Calu3 (cell line): ENCODE measurements at places on chromosomes 6 and 20.
A peak's percentile ranks its signal among the peaks of the same experiment; 100 is the strongest.

DNA sequence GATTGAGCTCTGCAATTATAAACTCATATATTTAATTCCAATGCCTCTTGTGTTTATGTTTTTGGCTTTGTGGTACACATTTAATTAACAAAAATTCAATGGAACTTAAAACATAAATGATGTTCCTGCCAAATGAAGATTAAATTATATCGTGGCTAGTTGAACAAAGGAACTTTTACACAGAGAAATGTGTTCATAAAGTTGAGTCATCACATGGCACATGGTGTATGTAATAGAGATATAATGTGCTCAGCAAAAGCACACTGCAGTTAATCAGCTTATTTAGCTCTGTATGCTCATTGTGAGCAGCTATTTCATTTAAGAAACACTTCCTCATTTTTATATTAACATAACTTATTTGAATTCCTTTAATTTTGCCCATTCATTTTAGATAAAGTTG, 1295.6 kb upstream of the CITED2 start:
- DNase-seq: no peak

GRCh38 chr6:62283796-62284411, 2.1 kb downstream of the KHDRBS2 start:
- peak; percentile 4 for DNase-seq

DNA sequence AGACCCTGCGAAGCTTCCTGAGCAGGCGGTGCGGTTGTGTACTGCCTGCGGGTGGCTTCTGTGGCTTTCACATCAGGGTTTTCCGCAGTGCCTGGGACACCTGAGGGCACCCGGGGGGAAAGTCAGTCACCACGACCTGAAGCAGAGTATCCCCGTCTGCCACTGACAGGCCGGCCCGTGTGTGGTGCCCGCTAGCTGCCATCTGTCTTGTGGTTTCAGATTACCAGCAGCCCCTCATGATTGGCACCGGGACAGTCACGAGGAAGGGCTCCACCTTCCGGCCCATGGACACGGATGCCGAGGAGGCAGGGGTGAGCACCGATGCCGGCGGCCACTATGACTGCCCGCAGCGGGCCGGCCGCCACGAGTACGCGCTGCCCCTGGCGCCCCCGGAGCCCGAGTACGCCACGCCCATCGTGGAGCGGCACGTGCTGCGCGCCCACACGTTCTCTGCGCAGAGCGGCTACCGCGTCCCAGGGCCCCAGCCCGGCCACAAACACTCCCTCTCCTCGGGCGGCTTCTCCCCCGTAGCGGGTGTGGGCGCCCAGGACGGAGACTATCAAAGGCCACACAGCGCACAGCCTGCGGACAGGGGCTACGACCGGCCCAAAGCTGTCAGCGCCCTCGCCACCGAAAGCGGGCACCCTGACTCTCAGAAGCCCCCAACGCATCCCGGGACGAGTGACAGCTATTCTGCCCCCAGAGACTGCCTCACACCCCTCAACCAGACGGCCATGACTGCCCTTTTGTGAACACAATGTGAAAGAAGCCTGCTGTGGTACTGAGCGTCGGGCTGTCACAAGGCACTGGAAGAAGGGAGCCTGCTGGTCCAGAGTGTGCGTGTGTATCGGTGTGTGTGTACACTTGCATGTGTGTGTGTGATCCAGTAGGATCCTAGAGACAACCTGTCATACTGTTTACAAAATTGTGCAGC, 54.4 kb downstream of the GOPC start:
- no peak for DNase-seq

- no peak for DNase-seq
Observed at GRCh38 chr20:31576751-31577150, 28.3 kb upstream of the ID1 start.

GRCh38 chr6:142907544-142907943, 37.4 kb downstream of the HIVEP2 start:
- DNase-seq: no peak

DNA sequence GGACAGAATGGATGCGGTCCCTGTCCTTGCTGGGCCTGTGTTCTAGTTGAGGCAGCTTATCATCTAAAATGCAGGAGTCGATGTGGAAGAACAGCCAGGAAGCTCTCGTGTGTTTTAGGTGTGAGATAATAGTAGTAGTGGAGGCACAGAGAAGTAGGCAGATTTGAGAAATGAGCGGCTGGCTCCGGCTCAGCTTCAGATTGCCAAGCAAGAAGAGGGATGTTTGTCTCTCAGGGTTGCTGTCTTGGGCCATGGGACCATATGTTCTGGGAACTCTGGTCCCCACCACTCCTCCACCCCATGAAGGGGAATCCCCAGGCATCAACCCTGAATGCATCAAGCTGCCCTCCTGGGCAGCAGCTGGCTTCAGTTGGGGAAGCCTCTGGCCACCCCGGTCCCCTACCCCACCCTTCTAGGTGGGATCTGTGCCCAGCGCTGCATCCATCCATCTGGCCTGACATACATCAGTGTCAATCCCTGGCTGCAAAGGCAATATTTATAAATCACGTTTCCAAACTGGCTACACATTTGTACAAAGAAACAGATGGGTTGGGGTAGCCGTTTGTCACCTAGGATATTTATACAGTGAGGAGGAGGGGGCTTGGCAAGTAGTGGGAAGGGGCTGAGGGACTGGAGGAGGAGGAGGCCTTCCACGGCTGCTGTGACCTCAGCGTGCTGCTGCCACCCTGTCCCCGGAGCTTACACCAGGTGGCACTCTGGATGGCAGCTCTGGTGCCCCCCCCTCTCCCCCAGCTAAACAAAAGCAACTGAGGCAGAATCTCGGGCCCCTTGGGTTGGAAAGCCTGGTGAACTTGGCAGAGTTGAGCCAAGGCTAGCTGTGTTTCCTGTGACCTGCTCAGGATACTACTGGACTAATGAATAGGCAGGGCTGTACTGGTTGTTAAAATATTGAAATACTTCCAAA, 64.4 kb downstream of the CD40 start:
- no peak for DNase-seq

- DNase-seq: no peak
Observed at GRCh38 chr20:60271597-60271996, 313.4 kb downstream of the CDH26 start.

DNA sequence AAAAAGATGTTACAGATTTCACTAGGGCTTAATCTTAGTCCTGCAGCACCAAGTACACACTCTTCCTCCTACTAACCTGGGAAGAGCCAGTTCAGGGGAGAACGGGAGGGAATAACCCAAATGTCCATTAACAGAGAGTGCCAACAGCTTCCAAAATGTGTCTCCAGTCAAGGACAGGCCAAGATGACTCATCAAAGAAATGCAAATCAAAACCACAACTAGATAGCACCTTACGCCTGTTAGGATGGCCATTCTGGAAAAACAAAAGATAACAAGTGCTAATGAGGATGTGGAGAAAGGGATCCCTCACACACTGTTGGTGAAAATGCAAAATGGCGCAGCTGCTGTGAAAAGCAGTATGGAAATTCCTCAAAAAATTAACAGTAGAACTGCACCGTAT, 3.8 kb upstream of the MAS1L start:
- DNase-seq: no peak

DNA sequence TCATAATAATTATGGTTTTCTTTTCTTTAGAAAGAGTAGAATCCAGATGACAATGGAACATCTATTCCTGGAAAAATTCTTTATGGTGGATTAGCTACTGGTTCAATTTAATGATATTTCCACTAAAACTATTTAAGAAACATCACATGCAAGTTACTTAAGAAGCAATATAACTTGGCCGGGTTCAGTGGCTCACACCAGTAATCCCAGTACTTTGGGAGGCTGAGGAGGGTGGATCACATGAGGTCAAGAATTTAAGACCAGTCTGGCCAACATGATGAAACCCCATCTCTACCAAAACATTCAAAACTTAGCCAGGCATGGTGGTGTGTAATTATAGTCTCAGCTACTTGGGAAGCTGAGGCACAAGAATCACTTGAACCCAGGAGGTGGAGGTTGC, 65.9 kb upstream of the SMLR1 start:
- no peak for DNase-seq

- no peak for DNase-seq
Observed at GRCh38 chr20:33095249-33095648, 15.8 kb downstream of the BPIFB4 start.
